Thoracic aorta (tissue), 2 donors: ENCODE measurements at places on chromosomes 6 and 20. TPM values are rescaled to one million over a fixed set of nuclear protein-coding genes. Genes with fewer than 3 reads are reported as not detected.

DNA sequence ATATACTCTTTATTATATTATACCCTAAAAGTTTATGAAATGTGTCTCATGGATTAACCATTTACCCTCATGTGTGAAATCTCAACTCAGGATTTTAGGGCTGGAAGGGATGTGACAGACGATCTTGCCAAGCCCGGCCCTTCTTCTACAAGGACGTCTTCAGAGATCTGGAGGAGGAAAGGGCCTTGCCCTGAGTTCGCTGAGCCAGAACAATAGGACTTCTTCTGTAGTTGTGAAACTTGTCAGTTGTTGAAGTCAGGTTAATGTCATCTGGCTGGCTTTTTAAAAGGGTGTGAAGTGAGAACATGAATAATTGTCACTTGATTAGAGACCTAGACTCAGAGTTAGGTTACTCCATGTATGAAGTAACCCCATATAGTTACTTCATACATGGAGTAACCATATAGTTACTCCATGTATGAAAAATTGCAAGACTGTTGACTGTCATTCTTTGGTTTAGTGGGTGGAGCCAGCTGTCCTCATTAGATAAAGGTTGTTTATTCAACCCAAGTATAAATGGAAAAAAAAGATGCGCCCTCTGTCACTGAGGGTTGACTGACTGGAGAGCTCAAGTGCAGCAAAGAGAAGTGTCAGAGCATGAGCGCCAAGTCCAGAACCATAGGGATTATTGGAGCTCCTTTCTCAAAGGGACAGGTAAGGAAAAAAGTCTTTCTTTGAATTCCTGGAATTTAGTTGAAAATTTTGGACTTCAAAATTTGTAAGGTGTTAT lies at the start of gene ARG1:
Gene ARG1, plus strand, starts transcription at position 541 of the 730 bp plus-strand sequence. Its CDS starts 57 bp downstream, at position 598.
- no peak for DNase-seq
- H3K4me3 ChIP-seq = no peak within 1 kb of the TSS
- no peak within 1 kb of the TSS for H3K27ac ChIP-seq

- no peak for DNase-seq
- H3K4me3 ChIP-seq = no peak overlapping the region
- no peaks in the 10 kb centered on the region for H3K36me3 ChIP-seq
- H3K4me1 ChIP-seq = peaks cover 30% of the 10 kb centered on the region
- H3K27ac ChIP-seq = peak overlapping the region; percentile 13
Observed at GRCh38 chr6:125832391-125833117, 41.8 kb downstream of the NCOA7 start.

- H3K27me3 ChIP-seq = no peaks in the 10 kb centered on the region
- no peak for DNase-seq
- no peak overlapping the region for H3K27ac ChIP-seq
- peaks cover 7% of the 10 kb centered on the region for H3K4me1 ChIP-seq
- no peaks in the 10 kb centered on the region for H3K36me3 ChIP-seq
Observed at GRCh38 chr6:142805042-142805441, 139.9 kb downstream of the HIVEP2 start.

GRCh38 chr20:1204113-1204512 lies 859 bp downstream of the C20orf202 start:
- no peak overlapping the region for H3K27ac ChIP-seq
- no peak overlapping the region for H3K4me3 ChIP-seq
- no peaks in the 10 kb centered on the region for H3K36me3 ChIP-seq

DNA sequence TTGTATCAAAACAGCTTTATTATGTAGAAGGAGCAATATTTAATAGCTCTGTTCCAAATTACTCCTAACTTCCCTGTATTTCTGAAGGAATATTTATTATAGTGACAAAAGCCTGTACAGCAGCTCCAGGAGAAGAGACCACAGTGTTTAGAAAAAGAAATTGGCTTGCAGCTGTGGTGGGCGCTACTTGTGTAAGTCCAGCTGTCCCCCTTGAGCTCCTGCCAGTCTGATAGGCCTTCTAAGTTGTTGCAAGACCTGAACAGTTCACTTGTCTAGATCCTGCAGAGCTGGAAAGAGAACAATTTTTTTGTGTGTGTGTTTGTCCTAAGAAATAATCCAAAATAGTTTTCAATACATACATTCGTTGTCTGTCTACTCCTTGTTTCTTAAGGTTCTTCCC lies 86.6 kb downstream of the JARID2 start:
- no peaks in the 10 kb centered on the region for H3K27me3 ChIP-seq
- no peak for DNase-seq
- H3K4me1 ChIP-seq = peaks cover 17% of the 10 kb centered on the region
- no peak overlapping the region for H3K4me3 ChIP-seq
- H3K36me3 ChIP-seq = no peaks in the 10 kb centered on the region

DNA sequence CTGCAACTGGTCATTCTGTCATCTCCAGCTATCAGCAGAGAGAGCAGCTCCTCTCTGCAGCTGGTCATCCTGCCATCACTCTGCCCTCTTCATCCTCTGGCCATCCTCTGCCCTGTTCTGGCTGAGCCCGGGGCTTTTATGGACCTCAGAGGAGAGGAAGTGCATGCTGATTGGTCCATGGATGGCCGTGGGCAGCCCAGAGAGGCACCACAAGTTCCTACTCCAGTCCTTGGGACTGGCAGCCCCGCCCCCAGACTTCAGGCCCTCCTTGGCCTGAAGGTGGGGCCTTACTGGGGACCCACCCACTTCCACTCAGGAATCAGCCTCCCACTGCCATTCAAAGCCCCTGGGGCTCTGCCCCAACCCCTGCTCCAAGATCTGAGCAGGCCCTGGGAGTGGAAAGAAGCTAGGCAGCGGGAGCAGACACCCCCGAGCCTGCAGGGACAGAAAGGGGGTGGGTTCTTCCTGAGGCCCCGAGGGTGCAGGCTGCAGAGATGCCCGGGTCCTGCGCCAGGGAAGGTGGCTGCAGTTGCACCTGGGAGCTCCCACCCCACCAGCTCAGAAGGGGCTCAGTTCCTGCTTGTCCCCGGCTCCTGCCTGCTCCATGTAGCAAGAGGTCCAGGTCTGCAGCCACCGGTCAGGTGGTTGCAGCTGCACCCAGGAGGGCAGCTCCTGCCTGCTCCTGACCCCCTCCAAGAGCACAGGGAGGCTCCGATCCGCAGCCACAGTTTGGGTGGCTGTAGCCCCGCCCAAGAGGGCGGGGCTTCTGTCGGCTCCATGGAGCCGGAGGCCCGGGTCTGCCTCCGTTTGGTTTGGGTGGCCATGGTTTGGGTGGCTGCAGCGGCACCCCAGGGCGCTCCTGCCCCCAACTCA lies 34.1 kb upstream of the HMGA1 start:
- no peak overlapping the region for H3K4me3 ChIP-seq
- no peaks in the 10 kb centered on the region for H3K4me1 ChIP-seq
- no peaks in the 10 kb centered on the region for H3K27me3 ChIP-seq
- no peaks in the 10 kb centered on the region for H3K36me3 ChIP-seq
- no peak for DNase-seq

GRCh38 chr6:26743941-26744699 lies 84.6 kb upstream of the ZNF322 start:
- H3K4me1 ChIP-seq = no peaks in the 10 kb centered on the region
- DNase-seq = no peak
- no peaks in the 10 kb centered on the region for H3K36me3 ChIP-seq
- H3K4me3 ChIP-seq = no peak overlapping the region
- H3K27ac ChIP-seq = no peak overlapping the region

- H3K27ac ChIP-seq = no peak overlapping the region
- no peaks in the 10 kb centered on the region for H3K27me3 ChIP-seq
- no peaks in the 10 kb centered on the region for H3K36me3 ChIP-seq
- no peak overlapping the region for H3K4me3 ChIP-seq
Observed at GRCh38 chr6:29112135-29112534, 4.3 kb downstream of the OR2J3 start.

- no peak overlapping the region for H3K27ac ChIP-seq
- peaks cover 12% of the 10 kb centered on the region for H3K4me1 ChIP-seq
- no peak overlapping the region for H3K4me3 ChIP-seq
Observed at GRCh38 chr20:24676353-24676977, 207.0 kb downstream of the SYNDIG1 start.

DNA sequence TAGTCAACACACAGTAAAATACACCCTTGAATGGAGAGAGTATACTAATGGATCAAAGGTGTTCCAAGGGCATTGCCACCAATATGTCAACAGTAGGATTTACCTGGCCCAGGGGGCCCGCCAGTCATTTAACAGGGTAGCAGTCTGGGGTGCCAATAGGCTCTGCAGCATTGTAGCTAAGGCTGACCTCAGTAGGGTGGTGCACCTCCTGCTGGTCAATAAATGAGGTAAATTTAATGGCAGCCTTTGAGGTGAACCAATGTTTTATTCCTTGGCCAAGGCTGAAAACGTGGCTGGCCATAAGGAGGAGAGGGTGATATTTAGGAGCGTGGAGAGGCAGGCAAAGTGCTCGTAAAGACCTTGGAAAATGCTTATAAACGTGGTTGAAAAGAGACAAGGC lies 147.2 kb downstream of the RPS12 start:
- no peak overlapping the region for H3K4me3 ChIP-seq
- H3K36me3 ChIP-seq = no peaks in the 10 kb centered on the region
- H3K27me3 ChIP-seq = no peaks in the 10 kb centered on the region
- no peak overlapping the region for H3K27ac ChIP-seq
- H3K4me1 ChIP-seq = peaks cover 14% of the 10 kb centered on the region
- no peak for DNase-seq

DNA sequence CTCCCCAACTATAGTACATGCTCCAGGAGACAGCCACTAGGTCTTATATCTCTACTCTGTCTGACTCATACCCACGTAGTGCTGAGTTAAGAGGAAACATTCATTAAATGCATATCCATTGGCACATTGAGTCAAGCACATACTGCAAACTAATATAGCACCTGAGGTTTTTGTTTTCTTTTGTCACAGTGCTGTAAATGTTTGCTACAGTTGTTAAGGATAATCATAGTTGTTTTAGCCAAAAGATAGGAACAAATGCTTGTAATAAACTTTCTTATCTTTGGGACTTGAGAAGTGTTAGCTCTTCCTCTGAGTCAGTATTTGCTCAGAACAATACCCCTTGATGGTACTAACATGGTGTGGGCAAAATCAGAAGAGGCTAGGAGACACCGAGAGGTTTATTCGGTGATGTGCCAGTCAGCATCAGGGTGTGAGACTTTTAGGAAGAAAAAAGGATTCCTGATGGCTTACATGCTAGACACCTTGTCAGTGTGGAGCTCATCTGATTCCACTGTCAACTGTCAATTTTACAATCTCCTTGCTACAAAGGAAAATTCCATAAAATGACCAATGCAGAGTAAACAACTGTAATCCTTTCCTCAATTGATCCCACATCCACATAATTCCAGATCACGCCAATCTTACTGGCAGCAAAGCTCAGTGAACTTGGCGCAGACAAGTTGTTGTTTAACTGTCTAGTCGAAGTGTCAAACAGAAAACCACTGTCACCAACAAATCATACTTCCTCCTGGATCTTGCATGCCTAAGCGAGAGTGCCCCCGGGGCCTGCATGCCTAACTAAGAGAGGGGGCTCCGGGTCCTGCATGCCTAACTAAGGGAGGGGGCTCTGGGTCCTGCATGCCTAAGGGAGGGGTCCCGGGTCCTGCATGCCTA lies 36.1 kb downstream of the ELOVL2 start:
- DNase-seq = no peak
- no peaks in the 10 kb centered on the region for H3K27me3 ChIP-seq
- no peak overlapping the region for H3K27ac ChIP-seq

GRCh38 chr6:109348226-109348625 lies 34.0 kb downstream of the CD164 start:
- DNase-seq = no peak
- no peaks in the 10 kb centered on the region for H3K27me3 ChIP-seq
- H3K27ac ChIP-seq = no peak overlapping the region
- no peak overlapping the region for H3K4me3 ChIP-seq
- H3K4me1 ChIP-seq = peaks cover 9% of the 10 kb centered on the region
- H3K36me3 ChIP-seq = no peaks in the 10 kb centered on the region

DNA sequence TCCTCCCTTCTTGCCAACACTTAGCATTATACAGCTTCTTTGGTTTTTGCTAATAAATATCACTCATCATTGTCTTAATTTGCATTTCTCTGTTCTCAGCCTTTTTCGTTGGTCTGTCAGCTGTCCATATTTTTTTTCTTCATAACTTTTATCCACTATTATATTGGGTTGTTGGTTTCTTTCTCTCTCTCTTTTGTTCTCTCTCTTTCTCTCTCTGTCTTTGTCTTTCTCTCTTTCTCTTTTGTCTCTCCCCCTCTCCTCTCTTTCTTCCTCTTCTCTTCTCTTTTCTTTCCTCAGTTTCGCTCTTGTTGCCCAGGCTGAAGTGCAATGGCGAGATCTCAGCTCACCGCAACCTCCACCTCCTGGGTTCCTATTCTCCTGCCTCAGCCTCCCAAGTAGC lies 36.5 kb downstream of the JARID2 start:
- no peaks in the 10 kb centered on the region for H3K27me3 ChIP-seq
- H3K36me3 ChIP-seq = no peaks in the 10 kb centered on the region
- peaks cover 33% of the 10 kb centered on the region for H3K4me1 ChIP-seq
- H3K4me3 ChIP-seq = no peak overlapping the region
- DNase-seq = no peak

GRCh38 chr6:127533011-127533410 lies 13.9 kb upstream of the MTCL3 start:
- no peak for DNase-seq
- H3K27me3 ChIP-seq = no peaks in the 10 kb centered on the region
- no peaks in the 10 kb centered on the region for H3K4me1 ChIP-seq
- H3K27ac ChIP-seq = no peak overlapping the region
- H3K4me3 ChIP-seq = no peak overlapping the region
- H3K36me3 ChIP-seq = no peaks in the 10 kb centered on the region

DNA sequence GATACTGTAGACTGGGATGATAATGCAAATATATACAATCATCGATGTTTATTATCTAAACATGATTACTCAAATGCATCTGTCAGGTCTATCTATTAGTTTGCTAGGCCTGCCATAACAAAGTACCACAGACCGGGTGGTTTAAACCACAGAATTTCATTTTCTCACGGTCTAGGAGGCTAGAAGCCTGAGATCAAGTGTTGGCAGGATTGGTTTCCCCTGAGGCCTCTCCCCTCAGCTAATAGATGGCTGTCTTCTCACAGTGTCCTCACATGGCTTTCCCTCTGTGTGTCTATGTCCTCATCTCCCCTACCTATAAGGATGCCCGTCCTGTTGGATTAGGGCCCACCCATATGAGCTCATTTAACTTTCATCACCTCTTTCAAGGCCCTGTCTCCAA lies 512.6 kb upstream of the SLC35B3 start:
- H3K36me3 ChIP-seq = no peaks in the 10 kb centered on the region
- no peak overlapping the region for H3K4me3 ChIP-seq
- H3K27me3 ChIP-seq = no peaks in the 10 kb centered on the region
- H3K27ac ChIP-seq = no peak overlapping the region
- H3K4me1 ChIP-seq = no peaks in the 10 kb centered on the region
- no peak for DNase-seq

DNA sequence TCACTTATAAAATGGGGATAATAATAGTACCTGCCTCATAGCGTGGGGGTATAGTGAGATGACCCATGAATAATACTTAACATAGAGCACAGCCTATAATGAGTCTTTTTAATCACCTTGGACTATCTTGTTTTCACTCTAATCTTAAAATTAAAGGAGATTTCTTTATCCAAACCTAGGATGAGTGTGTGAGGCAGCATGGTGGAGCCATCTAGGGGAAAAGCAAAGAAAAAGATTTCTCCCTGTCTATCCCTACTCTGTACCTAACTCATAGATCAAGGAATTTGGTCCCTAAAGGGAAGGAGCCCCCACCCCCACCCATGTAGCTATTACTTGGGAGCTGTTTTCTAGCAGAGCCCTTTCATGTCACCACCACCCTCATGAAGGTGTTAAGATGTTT lies 45.2 kb upstream of the PAK5 start:
- no peak for DNase-seq
- no peak overlapping the region for H3K4me3 ChIP-seq
- no peaks in the 10 kb centered on the region for H3K27me3 ChIP-seq
- no peaks in the 10 kb centered on the region for H3K36me3 ChIP-seq
- no peak overlapping the region for H3K27ac ChIP-seq

The OR12D3 gene
- total RNA-seq = not detected

The DNMT3B gene
- total RNA-seq = 0.81 TPM

The TFAP2A gene
- not detected for total RNA-seq

The PGC gene
- 53.1 TPM for total RNA-seq

The KCNK5 gene
- 8.6 TPM for total RNA-seq

The PDYN gene
- total RNA-seq = not detected

The HIVEP1 gene
- total RNA-seq = 22.3 TPM

The PPP1R14C gene
- 1.3 TPM for total RNA-seq

The SALL4 gene
- total RNA-seq = not detected
